ENCODE measurements at places on chromosomes 12 and 14.

DNA sequence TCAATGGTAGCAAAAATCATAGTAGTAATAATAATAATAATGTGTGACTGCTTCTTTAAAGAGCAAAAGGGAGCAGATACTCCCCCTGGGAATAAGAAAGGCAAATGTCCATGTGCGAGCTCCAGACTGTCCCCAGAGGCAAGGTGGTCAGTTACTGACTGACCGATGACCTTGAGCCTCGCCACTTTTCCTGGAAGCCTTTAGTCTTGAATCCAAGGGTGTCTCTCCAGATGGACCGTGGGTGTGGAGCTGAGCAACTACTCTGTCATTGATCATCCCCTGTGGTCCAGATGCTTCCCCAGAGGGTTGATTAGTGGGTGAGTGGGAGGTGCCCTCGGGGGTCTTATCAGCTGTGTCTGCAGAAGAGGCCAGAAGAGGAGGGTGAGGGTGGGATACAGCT, 418.5 kb upstream of the TBX3 start:
- no peak for DNase-seq

- no peak for DNase-seq
These were observed 123.2 kb upstream of the FOXN3 start for GRCh38 chr14:89540009-89540829.

DNA sequence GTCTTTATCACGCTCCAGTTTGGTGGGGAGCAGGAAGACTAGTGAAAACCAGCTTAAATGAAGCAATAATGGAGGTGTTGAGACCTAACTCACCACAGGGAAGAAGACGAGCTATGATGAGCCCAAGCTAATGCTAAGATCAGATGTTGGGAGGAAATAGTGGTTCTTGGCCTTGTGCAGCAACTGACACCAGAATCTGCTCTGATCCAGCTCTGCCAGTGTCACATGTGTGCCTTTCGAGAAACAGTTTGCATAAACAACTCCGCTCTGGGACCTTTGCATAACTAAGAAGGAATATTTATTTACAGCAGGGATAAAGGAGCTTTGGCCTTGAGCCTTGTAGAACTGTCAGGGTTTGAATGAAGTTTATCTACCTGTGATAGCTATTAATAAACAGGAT, 369.4 kb upstream of the CCDC196 start:
- DNase-seq, result no peak

- no peak for DNase-seq
These were observed 187.7 kb upstream of the LHX5 start for GRCh38 chr12:113659416-113659815.

DNA sequence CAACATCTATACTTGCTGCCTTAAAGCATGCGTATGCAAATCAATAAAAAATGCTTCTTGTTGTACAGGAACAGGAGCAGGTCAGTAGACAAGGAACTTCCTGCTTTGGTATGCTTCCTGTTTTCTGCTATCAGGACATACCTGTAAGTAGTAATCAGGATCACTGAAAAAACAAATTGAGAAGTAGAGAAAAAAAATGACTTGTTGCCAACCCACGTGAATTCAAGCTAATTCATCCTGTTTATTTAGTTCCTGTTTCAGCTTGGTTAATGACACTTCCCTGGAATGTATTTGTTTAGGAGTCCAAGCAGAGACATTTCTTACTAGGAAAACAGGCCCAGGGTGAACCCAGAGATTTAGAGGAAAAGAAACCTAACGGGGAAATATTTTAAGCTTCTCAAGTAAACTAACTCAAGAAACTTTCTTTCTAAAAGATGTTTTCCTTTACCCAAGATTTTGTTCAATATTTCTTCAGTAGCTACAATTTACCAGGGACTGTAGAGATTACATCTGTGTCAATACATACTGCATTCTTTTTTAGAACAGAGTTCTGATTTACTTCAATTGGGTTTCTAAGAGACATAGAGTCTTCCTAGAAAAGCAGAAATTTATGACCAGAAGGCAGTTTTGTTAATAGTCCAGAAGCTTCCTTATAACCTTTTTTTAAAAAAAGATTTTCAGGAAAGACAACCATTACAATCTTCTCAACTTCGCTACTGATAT, 124.2 kb downstream of the PAWR start:
- no peak for DNase-seq

Data from forelimb muscle (tissue), 1 donor.